ENCODE measurements at places on chromosomes 11 and 22.
A peak's percentile ranks its signal among the peaks of the same experiment; 100 is the strongest.

DNA sequence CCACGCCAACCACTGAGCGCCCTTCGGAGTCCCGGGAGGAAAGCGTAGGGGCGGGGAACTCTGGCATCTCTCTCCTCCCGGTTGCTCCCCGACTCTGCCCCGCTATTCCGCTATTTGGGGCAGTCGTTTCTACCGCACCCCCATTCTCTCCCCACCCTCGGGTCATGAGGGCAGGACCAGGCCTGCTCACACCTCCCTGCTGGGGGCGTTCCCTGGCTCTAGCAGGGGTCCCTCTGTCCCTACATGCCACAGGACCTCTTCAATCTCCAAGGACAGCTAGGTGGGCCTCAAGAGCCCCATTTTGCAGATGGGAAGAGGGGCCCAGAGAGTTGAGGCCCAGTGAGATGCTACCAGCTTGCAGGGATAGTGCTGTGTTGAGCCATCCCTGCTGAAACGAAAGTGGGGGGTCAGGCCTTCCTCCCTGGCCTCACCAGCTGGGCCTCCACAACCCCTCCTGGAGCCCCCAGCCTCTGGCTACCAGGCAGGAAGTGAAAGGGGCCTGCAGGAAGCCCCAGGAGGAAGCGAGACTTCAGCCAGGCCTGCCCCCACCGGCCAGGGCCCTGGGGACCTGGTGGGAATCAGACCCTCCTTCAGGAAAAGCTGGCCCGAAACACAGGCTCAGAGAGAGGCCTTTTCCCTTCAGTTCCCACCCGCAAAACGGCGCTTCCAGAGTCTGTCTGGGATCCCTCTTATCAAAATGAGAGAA, 5.5 kb upstream of the SHISA8 start:
- DNase-seq = no peak

DNA sequence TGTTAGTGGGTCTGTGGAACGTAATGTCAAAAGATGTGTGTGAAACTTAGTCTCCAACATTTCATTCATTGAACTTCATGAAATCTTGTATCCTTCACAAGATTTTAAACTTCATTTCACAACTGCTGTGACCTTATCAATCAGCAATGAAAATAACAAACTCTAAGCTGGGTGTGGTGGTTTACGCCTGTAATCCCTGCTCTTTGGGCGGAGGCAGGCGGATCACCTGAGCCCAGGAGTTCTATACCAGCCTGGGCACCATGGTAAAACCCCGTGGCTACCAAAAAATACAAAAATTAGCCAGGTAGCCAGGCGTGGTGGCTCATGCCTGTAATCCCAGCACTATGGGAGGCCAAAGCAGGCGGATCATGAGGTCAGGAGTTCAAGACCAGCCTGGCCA, 5.1 kb downstream of the CHKA start:
- no peak for DNase-seq

DNA sequence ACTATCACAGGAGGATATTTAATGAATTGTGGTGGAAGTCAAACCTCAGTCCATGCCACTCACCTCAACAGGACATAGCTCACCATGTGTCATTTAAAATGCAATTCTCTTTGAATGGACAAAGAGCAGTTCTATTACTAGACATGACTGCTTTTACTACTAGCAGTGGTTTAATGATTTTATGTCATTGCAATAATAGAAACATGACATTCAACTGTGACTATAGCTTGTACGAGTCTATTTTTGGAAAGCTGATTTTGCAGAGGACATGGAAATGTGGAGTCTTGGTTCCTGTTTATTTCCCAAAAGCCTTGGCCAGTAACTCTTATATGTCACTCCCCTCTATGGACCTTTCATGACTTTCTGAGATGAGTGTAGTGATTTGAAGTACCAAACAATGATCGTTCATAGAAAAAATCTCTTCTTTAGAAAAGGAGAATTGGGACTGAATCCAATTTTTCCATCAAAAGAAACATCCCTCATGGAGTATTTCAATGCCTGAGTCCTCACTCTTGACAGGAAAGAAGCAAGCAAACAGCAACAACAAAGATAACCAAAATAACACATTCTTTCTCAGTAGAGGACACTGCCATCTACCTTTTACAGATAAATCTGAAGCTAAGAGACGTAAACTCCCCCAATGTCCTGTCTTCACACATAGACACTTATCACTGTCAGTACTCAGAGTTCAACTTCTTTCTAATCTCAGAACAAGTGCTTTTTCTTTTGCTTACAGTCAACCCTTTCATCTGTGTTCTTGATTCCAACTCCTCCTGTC, 233.4 kb downstream of the LRRC4C start:
- DNase-seq = no peak

- DNase-seq = no peak
These were observed 60.8 kb upstream of the CTSC start for GRCh38 chr11:88398372-88398771.

DNA sequence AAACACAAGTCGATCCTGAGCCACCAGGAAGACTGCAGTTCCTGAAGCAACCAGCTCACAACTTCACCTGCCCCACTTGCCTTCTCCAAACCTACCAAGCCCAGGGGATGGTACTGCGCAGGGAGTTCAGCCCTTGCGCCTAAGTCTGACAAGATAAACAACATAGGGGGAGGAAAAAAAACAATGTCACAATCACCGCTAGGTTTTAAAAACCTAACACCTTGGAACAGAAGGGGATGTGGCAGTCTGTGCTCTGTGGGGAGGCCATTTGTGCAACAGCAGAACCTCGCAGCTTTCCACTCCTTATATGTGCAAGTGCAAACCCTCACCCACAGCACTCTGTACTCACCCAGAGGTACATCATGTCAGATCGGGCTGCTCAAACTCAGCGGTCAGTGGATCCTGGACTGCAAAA, 134.2 kb downstream of the RBFOX2 start:
- no peak for DNase-seq

DNA sequence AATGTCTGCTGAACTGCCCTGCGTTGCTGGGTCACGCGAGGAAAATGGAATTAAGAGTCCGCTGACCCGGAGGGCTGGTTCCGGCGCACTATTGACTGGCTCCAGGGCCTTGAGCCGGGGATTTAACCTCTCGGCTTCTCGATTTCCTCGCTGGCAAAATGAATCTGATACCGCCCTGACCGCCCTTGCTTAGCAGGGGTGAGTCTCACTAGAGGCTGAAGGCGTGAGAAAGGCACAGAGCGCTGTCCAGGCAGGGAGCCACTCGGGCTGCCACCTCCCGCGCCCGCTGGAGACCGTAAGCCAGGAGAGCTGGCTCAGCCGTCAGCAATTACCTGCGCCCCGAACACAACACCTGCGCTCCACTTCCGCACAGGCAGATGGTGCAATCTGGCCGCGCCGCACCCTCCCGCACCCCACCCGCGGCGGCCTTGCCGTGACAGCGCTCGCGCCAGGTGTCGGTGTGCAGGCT, 65.6 kb downstream of the BUD13 start:
- DNase-seq = no peak

- DNase-seq = no peak
These were observed 50.9 kb downstream of the CCDC34 start for GRCh38 chr11:27312110-27312509.

GRCh38 chr22:29753808-29754657, 12.8 kb downstream of the ZMAT5 start:
- no peak for DNase-seq

DNA sequence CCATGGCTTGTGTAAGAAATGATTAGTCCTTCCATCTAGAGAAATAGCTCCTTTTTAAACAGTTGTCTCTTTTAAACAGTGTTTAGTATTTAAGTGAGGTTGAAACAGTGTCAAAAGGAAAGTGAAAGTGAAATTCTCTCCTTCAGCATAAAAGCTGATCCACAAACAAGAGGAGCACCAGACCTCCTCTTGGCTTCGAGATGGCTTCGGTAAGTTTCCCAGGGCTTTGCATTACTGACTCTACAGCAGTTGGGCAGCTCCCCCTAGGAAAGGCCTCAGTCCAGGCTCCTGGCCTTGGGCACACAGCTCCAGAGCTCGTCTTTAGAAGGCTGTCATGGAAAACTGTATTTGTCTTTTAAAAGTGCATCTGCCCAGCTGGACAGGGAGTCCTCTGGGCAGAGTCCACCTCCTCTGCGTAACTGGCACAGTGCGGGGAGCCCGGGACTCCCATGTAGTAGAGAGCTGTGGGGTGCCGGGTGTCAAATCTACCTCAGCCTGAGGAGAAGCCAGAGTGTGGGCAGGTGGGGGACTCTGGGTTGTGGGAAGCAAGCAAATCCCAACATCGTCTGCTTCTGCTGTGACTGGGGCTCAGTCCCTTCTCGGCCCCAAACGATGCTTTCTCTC, at the start of gene PLAAT4:
Gene PLAAT4 (plus strand): TSS at position 140 of the 624 bp plus-strand sequence. CDS start 61 bp downstream, at position 201.
- peak; percentile 62 for DNase-seq

- DNase-seq = no peak
These were observed 297.7 kb upstream of the CCDC90B start for GRCh38 chr11:83583757-83584366.

- peak; percentile 83 for DNase-seq
These were observed 5.7 kb upstream of the ADAMTS15 start for GRCh38 chr11:130442737-130443136.

DNA sequence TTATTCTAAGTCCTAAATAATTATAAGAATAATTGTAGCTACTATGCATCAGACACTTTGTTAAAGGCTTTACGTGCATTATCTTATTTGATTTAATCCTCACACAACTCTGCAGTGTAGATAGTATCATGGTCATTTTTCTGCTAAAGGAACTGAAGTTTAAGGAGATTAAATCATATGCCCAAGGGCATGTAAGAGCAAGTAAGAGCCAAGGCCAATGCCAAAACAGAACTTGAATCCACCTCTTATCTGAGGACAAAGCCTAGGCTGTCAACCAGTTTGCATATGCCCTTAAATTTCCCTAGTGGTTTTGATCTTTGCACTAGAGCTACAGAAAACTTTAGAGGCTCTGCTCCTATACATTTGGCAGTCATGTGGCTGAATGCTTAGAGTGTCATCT, 65.6 kb upstream of the OR5AK2 start:
- DNase-seq = no peak

All from muscle of arm (tissue), 14 donors.